ENCODE measurements at places on chromosomes 12 and 14.
A peak's percentile ranks its signal among the peaks of the same experiment; 100 is the strongest.

- DNase-seq = no peak
Observed at GRCh38 chr12:115835445-115835844, 442.0 kb downstream of the MED13L start.

- peak; percentile 5 for DNase-seq
Observed at GRCh38 chr14:87896393-87897380, 96.3 kb downstream of the GALC start.

DNA sequence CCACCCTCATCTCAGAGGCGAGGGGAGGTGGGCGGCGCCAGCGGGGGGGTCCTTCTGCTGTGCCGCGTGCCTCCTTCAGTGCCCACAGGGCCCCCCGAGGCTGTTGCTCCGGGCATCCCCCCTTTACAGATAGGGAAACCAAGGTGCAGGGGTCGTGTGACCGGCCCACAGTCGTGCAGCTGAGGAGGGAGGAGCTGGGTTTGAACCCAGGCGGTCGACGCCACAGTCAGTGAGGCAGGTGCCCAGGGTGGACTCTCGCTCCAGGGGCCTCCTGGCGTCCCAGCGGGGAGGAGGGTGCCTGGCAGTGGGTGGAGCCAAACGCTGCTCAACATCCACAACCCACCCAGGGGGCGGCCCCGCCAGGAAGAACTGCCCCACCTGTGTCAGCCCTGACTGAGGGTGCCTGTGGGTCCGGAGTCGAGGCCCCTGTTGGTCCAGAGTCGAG, 8.6 kb downstream of the GALNT9 start:
- no peak for DNase-seq

- no peak for DNase-seq
Observed at GRCh38 chr12:127130506-127131124, 1136.4 kb upstream of the TMEM132C start.

DNA sequence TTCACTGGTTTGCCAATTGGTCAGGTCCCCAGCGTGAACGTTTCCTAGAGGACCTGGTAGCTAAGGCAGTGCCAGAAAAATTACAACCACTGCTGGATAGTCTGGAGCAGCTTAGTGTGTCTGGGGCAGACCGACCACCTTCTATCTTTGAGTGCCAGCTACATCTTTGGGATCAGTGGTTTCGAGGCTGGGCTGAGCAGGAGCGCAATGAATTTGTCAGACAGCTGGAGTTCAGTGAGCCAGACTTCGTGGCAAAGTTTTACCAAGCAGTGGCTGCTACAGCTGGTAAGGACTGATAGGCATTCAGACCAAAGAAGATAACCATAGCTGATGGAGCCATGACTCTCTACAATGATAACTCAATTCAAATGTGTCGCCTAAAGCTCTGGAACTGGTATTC, 2.5 kb downstream of the C14orf119 start:
- no peak for DNase-seq

All from AG09319 (cell line).